ENCODE measurements at places on chromosomes 2 and 18.

DNA sequence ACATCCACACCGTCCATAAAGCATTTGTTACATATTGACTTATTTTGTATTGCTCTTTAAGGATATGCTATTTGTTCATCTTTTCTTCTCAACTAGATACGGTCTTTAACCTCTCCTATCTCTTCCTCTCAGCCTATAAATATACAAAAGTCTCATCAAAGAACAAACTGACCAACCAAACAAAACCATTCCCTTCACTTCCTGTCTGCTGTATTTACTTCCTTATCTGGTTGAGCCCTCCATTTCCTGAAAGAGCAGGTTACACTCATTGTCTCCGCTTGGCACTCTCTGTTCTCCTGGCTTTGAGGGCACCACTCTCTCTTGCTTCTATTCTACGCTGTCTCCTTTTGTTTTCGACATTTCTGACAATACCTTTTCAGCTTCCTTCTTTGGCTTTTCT lies 431.9 kb upstream of the TCF4 start:
- no peak for DNase-seq

GRCh38 chr18:78915446-78916008 lies 64.1 kb upstream of the SALL3 start:
- DNase-seq = no peak

DNA sequence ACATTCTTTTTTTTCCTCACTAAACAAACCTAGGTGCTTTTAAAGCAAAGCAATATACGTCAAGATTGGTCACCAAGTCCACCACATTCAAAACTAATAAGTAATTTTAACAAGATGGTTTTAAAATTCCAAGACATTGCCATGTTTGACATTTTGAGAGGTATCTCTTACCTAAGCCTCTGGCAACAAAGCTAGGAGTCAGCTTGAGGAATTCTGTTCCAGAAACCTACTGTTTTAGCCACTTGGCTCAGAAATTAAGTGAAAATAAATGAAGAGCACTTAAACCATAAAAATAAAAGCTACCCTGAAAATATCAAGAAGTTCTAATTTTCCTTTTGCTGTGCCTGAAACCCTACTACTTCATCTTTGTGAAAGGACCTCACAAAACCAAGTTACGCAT lies 30.0 kb upstream of the CHMP3 start:
- no peak for DNase-seq

GRCh38 chr2:217006217-217006616 lies 146.4 kb upstream of the TNP1 start:
- no peak for DNase-seq

DNA sequence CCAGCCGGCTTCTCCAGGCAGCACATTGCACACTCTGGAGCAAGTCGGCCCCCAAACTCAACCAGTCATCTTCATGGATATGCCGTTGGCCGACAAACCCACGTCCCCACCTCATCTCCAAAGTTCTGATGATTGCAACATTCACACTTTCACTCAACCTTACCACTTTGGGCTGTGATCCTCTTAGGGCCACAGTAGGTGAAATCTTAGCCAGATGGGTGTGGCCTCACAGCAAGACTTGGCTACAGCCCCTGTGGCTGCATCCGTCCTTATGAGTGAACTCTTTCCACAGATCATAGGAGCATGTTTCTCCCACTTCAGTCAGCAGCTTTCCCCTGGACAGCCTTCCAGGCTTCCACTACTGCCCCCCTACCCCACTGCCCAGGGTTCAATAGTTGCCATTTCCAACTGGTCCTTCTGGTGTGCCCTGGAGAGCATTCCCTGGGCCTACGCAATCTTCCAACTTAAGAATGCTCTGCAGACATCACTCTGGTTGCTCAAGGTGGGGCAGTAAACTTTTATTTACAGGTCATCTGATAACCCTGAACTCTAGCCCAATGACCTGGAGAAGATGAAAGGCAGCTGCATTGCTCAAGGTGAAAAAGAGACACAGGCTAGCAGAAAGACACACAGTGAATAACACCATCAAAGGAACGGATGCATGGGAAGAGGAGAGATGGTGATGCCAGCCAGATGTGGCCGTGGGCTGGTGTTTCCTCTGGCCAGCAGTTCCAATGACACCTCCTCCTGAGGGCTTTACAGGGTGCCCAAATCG lies 34.5 kb downstream of the ARL4C start:
- DNase-seq = no peak

DNA sequence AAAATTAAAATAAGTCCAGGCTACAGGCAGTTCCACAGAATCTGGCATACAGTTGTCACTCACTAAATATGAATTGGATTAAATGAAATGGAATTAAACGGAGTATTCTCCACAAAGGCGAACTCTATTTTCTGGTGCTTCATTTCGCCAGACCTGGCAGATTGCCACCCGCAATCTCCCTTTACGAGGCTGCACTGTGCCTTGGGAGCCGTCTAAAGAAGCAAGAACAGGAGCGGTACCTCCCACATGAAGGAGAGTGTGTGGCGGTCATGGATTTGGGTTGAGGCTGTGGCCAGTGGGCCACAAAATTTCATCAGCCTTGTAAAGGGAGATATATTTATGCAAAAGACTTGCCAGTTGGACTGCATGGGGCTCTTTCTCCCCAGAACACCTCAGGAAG lies 151.0 kb downstream of the OSR1 start:
- DNase-seq = no peak

DNA sequence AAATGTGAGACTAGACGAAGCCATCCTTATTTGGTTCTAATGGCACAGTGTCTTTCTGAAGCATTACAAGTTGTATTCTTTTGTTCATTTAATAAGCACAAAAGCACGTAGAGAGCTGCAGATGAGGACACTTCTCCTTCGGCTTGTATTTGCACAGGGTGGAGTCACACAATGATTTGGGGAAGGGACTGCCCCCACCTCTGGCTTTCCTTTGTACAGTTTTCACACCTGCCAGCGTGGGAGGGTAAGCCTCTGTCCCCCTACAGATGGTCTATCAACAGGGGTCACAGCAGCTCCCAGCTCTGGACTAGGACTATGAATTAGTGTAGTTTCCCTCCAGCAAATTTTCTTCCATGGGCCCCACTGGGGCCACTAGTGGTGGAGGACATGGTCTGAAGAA lies 108.2 kb upstream of the KLHL14 start:
- DNase-seq = no peak

- DNase-seq = no peak
These were observed 72.4 kb downstream of the TGOLN2 start for GRCh38 chr2:85255456-85255812.

DNA sequence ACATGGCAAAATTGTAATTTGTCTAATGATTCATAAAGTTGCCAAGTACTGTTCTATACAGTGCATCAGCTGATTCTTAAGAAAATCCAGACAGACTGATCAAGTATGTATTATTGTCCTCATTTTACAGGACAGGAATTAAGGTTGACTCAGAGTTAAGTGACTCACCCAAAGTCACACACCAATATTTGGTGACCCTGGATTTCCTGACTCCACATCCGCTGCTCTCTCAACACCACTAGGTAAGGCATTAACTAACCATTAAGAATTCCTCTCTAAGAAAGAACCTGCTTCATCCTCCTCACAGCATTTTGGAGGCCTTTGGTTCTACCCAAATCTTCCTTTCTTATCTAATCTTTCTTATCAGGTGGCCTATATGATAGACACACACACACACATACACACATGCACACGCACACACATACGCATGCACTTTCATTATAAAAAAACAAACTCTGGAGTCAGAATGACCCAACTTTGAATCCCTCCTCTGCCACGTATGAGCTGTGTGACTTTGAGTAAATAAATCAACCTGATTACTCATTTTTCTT lies 150.8 kb downstream of the ANKRD44 start:
- no peak for DNase-seq

DNA sequence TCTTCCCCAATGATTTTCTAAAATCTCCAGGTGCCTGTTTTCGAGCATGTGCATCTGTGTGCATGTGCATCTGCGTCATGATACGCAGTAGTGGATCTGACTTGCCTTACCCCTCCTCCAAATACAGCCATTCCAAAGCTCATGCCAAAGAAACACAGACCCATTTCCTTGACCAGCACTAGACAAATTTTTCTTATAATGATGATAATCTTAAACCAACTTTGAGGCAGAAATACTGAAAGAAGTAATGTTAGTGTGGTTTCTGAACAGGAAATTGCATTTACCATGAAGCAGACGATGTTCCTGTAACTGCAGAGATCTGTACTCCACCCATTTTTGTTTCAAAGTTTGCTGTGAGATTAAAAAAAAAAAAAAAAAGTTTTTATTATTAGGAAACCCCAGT lies 25.6 kb downstream of the CYTIP start:
- DNase-seq = no peak
